ENCODE measurements at places on chromosomes 6 and 20. TPM values are rescaled to one million over a fixed set of nuclear protein-coding genes. Genes with fewer than 3 reads are reported as not detected.
A peak's percentile ranks its signal among the peaks of the same experiment; 100 is the strongest.

SLC24A3 gene
- total RNA-seq: 0.21 TPM

OXT gene
- total RNA-seq: 1.9 TPM

MATN4 gene
- not detected for total RNA-seq

BMP6 gene
- 0.61 TPM for total RNA-seq

IL17A gene
- total RNA-seq: not detected

CST4 gene
- 2.7 TPM for total RNA-seq

CSNK2A1 gene
- total RNA-seq: 188 TPM

EEF1A2 gene
- total RNA-seq: 32.0 TPM

GRCh38 chr6:111842271-111842822 lies 30.9 kb downstream of the FYN start:
- no peaks in the 10 kb centered on the region for H3K36me3 ChIP-seq
- H3K4me1 ChIP-seq: peaks cover 21% of the 10 kb centered on the region
- H3K27me3 ChIP-seq: no peaks in the 10 kb centered on the region
- H3K4me3 ChIP-seq: no peak overlapping the region
- no peak for DNase-seq

- H3K27ac ChIP-seq: no peak overlapping the region
- no peak for DNase-seq
- H3K4me3 ChIP-seq: no peak overlapping the region
- no peaks in the 10 kb centered on the region for H3K27me3 ChIP-seq
These were observed 37.5 kb downstream of the FAM217A start for GRCh38 chr6:4041480-4041879.

- no peaks in the 10 kb centered on the region for H3K4me1 ChIP-seq
- peak; percentile 35 for DNase-seq
- no peak overlapping the region for H3K27ac ChIP-seq
- no peaks in the 10 kb centered on the region for H3K27me3 ChIP-seq
These were observed 67.2 kb downstream of the PTPN1 start for GRCh38 chr20:50577175-50578018.

- H3K36me3 ChIP-seq: no peaks in the 10 kb centered on the region
- H3K27me3 ChIP-seq: no peaks in the 10 kb centered on the region
- H3K27ac ChIP-seq: peak overlapping the region; percentile 77
- peak; percentile 50 for DNase-seq
These were observed 137.6 kb downstream of the ZDHHC14 start for GRCh38 chr6:157518397-157519250.

- no peaks in the 10 kb centered on the region for H3K27me3 ChIP-seq
- H3K4me3 ChIP-seq: no peak overlapping the region
- no peak overlapping the region for H3K27ac ChIP-seq
- H3K4me1 ChIP-seq: peaks cover 22% of the 10 kb centered on the region
These were observed 49.5 kb upstream of the FBXO30 start for GRCh38 chr6:145863988-145864616.

- no peaks in the 10 kb centered on the region for H3K4me1 ChIP-seq
- H3K4me3 ChIP-seq: no peak overlapping the region
- DNase-seq: no peak
- H3K27me3 ChIP-seq: no peaks in the 10 kb centered on the region
- no peak overlapping the region for H3K27ac ChIP-seq
- H3K36me3 ChIP-seq: no peaks in the 10 kb centered on the region
These were observed 43.0 kb downstream of the CBFA2T2 start for GRCh38 chr20:33532753-33533459.

DNA sequence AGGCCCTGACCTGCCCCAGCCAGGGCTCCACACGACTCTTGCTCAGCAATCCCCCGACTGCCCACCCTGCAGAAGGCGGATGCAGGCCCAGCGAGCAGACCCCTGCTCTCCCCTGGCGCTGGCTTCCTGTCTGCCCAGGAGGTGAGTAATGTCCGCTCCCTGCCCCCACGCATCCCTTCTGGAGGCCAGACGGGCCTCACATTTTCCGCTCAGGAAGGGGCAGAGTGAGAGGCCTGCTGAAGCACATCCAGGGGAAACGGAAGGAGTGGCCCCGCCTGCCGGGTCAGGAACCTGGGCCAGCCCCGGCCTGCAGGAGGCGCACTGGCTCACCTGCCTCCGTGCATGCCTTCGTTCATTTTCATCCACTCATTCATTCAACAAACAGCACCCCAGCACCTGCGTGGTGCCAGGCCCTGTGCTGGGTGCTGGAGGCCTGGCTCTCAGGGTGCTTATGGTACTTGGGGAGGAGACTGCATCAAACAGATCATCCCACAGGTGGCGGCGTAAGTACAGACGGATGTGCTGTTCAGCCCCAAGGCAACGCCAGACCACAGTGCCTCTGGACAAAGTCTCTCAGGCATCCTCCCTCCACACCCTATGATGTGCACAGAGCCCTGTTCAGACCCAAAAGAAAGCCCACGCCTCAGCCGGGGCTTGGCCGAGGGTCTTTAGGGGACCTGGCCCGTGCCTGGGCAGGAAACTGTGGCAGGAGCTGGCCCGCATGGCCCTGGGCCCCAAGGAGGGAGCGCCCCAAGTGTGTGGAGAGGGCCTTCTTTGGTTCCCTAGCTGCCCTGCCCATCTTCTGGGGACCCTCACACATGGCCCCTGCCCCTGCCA lies 112.1 kb downstream of the ASXL1 start:
- no peak overlapping the region for H3K4me3 ChIP-seq
- H3K27me3 ChIP-seq: no peaks in the 10 kb centered on the region
- peaks cover 31% of the 10 kb centered on the region for H3K36me3 ChIP-seq
- peak; percentile 88 for DNase-seq
- H3K4me1 ChIP-seq: peaks cover 44% of the 10 kb centered on the region

- no peaks in the 10 kb centered on the region for H3K36me3 ChIP-seq
- H3K4me1 ChIP-seq: no peaks in the 10 kb centered on the region
- H3K27ac ChIP-seq: no peak overlapping the region
- H3K27me3 ChIP-seq: no peaks in the 10 kb centered on the region
- H3K4me3 ChIP-seq: no peak overlapping the region
These were observed 42.2 kb upstream of the SCRT2 start for GRCh38 chr20:717832-718231.

DNA sequence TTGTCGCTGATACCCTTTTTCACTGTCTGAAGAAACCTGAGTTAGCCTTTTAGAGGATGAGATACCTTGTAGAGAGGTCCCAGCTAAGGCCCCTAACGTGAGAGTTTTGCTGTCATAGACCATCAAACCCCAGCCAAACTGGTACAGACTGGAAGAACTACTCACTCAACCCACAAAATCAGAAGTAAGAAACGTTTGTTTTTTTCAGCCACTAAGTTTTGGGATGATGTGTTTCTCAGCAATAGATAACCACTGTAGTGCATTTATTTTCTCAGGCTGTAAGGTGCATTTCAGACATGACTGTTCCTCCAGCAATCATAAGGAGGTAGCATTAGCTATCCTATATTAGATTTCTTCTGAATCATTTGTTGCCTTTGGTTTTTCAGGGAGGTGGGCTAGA lies 407.3 kb upstream of the FLRT3 start:
- no peaks in the 10 kb centered on the region for H3K4me1 ChIP-seq
- H3K27me3 ChIP-seq: no peaks in the 10 kb centered on the region
- no peak for DNase-seq
- H3K36me3 ChIP-seq: no peaks in the 10 kb centered on the region

GRCh38 chr6:109322825-109323224 lies 59.4 kb downstream of the CD164 start:
- no peaks in the 10 kb centered on the region for H3K27me3 ChIP-seq
- H3K4me1 ChIP-seq: peaks cover 15% of the 10 kb centered on the region
- H3K4me3 ChIP-seq: no peak overlapping the region
- H3K27ac ChIP-seq: no peak overlapping the region
- DNase-seq: no peak
- H3K36me3 ChIP-seq: no peaks in the 10 kb centered on the region

DNA sequence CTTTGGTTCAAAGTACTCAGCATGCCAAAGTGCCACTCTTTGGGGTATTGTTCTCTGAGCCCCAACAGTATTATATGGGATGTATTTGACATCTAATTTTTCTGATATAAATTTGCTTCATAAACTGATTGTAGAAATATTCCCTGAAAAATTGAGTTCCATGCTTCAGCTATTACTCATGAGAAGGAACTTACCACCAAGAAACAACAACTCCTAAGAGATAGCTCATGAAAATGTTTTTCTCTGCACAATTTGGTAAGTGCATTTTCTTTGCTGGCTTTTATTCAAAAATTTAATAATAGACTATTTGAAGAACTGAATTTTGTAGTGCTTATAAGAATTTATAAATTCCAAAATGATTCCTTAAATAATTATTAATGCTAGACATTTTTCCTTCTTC lies 12.8 kb upstream of the TPD52L1 start:
- no peak overlapping the region for H3K4me3 ChIP-seq
- no peaks in the 10 kb centered on the region for H3K27me3 ChIP-seq
- DNase-seq: no peak
- H3K36me3 ChIP-seq: no peaks in the 10 kb centered on the region
- no peaks in the 10 kb centered on the region for H3K4me1 ChIP-seq
